Aorta (tissue), 5 donors: ENCODE measurements at places on chromosomes 6 and 20. TPM values are rescaled to one million over a fixed set of nuclear protein-coding genes. Genes with fewer than 3 reads are reported as not detected.
A peak's percentile ranks its signal among the peaks of the same experiment; 100 is the strongest.

DNA sequence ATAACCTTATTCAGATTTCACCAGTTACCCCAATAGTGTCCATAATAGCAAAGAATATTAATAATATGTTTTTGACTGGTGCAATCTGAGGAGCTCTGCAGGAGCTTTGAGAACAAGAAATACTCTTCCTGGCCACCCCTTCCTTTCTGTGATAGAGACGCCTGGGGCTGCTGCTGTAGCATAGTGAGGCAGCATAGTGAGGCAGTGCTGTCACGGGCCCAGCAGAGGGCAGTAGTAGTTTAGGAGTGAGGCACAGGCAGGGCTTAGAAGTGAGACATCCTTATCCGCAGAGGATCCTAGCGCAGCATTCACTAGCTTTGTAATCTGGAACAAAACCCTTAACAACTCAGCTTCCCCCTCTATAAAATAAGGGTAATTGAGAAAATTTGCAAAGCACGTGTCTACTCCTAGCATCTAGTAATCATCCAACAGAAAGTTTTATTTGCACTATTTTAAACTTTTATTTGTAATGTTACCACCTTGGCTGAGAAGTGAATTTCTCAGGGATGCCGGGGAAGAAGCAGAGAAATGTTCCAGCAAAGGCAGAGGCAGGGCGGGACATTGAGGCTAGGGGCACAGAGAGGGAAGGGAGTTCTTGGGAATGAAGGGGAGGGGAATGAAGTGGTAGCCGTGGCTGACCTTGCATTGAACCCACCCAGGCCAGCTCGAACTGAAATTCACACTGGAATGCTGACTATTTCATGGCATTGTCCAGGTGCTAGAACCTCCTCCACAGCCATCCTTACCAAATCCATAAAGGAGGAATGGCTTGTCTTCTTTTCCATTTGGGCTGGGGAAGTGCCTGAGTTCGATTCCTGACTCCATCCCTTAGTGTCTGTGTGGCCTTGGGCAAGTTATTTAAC, 78.8 kb downstream of the CDS2 start:
- DNase-seq = peak; percentile 80

DNA sequence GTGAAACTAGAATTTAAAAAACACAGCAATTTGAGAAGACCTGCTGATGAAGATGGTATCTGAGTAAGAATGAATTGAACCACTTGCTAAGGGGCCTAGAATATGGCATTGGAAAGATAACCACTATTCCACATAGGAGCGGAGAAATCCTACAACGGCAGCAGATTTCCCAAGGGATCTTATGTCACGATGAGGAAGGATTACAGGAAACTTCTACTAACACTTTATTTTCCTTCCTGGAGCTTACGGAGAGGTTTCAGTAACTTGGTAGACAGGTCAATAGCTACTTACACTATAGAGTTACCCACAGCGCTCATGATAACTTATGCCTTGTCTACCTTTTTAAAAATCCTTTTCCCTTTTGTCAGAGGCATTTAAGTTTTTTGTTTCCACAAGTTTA, 11.8 kb upstream of the TCF21 start:
- DNase-seq = no peak

GRCh38 chr6:104601131-104601651, 258.5 kb downstream of the HACE1 start:
- no peak for DNase-seq

DNA sequence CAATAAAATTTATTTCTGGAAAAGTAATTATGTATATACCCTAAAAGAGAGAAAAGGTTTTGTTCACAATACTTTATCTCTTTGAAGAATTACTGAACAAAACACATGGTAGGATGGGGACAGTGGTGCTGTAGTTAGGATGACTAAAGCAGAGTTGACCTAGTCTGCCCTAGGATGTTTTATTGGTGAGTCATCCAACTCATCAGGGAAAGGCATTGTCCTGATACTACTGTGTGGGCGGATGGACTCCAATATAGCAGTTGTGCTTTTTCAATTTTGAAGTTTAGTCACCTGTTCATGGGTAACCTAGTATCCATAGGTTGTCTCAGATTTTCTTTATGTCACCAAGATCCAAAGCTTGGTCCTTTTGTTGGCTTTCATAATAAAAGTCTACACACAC, 53.3 kb upstream of the EYS start:
- no peak for DNase-seq

- no peak for DNase-seq
Observed at GRCh38 chr20:39268491-39268951, 306.4 kb downstream of the DHX35 start.

GRCh38 chr20:11248011-11248409, 574.2 kb upstream of the JAG1 start:
- DNase-seq = no peak

The C6orf58 gene
- total RNA-seq = not detected

The IYD gene
- total RNA-seq = not detected

DNA sequence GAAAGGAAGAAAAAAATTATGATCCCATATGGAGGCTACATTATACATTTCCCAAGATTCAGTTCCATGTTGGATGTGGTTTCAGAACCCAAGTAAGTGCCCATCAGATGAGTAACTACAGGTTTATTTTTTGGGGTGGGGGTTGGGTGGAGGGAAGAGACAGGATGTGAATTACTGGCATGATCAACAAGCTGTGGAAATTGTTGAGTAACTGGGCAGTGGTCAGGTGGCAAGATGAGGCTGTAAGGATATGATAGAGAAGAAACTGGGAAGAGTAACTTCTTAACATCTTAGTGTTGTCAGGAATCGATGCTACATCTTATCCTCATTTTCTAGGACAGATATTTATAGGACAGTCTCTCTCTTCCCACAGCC, 153.5 kb downstream of the CFAP61 start:
- DNase-seq = no peak

GRCh38 chr6:166750108-166750793, 123.2 kb upstream of the RPS6KA2 start:
- DNase-seq = no peak

The ADGRF4 gene
- total RNA-seq = not detected

GRCh38 chr20:32470025-32470861, 112.1 kb downstream of the ASXL1 start:
- no peak for DNase-seq

DNA sequence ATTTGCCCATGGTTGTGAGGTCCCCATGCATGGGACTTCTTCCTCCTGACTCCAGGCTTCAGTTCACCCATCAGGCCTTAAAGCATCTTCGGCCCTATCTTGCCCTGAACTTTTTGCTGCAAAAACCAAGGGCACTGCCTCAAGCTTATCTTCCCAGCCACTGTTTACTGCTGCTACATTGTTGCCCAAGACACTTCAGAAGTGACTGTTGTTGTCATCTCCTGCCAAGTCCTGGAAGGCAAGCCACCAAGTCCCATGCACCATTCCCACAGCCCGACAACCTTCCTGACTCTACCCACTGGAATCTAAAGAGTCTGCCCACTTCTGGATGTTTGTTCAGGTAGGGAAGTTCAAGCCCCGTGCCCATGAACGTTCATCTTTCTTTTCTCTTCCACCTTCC, 12.4 kb downstream of the BANF2 start:
- no peak for DNase-seq

DNA sequence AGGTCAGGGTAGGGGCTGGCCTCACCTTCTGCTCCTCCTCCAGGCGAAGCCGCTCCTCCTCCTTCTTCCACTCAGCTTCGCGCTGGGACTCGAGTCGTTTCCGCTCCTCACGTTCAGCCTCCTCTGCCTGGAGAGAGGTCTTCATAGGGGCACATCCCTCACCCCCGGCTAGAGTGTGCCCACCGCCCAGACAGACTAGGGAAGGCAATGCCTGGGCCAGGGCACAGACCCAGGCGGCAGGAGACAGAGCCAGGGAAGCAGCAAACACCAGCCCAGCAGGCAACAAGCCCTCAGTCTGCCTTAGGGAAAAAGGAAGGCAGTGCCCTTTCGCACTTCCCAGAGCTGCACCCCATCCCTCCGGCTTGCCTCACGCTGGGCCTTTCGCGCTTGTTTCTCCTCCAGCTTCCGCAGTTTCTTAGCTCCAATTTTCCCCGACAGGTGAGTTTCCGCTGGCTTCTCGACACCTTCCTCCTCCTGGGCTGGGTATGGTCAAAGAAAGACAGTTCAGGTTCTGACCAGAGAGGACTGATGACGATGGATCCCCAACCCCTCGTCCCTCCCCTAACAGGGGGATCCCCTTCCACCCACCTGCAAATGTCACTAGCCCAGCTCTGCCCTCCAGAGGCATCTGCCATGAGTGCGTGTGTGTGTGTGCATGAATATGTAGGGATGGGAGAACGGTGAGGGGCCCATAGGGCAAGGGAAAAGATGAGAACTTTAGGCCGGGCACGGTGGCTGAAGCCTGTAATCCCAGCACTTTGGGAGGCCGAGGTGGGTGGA, 4.3 kb downstream of the DDRGK1 start:
- no peak for DNase-seq

The FAM8A1 gene
- 29.1 TPM for total RNA-seq
